GM12891 (cell line): ENCODE measurements at places on chromosomes 1 and 21.

DNA sequence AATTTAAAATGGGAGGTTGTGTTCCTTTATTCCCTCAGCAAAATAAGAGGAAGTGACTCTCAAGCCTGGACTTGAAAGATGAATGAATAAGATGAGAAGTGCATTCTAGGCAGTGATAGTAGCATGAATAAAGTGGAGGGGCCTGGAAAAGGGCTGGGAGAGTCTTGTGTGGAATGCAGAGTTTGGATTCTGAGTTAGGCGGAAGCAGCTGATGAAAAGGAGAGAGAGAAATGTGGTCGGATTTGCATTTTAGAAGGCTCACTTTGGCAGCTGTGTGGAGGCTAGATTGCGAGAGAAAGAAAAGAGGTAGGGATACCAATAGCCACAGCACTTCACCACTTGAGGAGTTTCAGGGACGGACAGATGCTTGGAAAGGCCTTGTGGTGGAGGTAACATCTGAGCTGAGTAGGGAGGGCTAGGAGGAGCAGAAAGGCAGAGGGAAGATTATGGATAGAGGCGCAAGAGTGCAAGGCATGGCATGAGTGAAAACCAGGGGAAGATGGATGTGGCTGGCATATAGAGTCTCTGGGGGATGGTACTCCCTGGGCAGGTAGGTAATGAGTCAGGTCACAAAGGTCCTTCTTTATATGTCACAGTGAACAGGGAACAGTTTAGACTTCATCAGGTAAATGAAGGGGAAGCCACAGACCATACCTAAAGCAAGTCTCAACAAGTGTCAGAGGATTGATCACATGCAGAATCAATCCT lies 59.6 kb downstream of the ST3GAL3 start:
- DNase-seq, result no peak

DNA sequence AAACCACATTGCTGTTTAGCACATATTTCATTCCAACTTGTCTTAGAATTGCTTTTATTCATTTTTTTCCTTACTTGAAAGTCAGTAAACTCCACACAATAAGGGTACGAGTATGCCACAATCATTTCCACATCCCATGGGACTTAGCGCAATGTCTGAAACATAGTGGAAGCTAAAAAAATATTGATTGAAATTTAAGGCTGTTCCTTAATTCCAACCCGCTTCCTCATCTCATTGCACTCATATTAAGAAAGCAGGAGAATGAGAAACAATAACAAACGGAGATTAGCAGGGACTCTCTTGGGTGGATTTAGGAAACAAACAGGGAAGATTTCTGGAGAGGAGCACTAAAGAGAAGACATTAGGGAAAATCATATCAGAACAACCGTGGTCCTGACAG lies 39.3 kb upstream of the RGS4 start:
- DNase-seq, result no peak

GRCh38 chr1:226063977-226064815 lies 1.7 kb downstream of the H3-3A start:
- DNase-seq, result no peak

DNA sequence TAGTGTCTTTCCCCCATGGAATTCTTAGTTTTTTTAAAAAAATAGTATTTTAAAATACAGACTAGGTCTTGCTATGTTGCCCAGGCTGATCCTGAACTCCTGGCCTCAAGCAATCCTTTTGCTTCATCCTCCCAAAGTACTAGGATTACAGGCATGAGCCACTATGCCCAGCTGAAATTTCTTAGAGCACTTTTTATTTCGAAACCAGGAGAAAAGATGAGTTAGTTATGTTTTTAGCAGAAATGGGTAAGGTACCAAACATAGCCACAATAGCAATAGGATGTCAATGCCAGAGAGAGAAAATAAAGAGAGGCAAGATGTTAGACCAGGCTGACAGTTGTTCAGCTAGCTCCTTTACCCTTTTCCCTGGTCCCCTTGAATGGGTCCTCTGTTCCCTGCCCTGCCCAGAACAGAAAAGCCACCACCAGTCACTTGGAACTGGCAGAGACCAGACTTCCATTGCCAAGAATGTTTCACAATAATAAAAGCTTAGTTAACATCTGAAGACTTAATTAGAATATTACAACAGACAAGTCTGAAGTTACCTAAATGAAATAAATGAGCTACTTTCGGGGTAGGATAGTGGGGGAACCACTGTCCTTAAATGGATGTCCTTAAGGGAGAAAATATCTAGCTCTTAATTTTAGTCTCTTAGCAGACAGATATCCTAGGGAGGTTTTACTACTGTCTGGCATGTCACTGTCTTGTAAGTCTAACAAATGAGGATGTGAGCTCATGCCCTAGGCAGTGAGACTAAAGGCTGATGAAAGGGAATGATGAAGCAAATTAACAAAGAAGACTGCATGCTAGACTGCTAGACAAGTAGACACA lies 54.3 kb downstream of the ABL2 start:
- no peak for DNase-seq

GRCh38 chr1:4986306-4986705 lies 331.9 kb downstream of the AJAP1 start:
- no peak for DNase-seq
